Ascending aorta (tissue), 2 donors: ENCODE measurements at places on chromosomes 7 and 10. TPM values are rescaled to one million over a fixed set of nuclear protein-coding genes. Genes with fewer than 3 reads are reported as not detected.

Gene H2BK1
- not detected for total RNA-seq

Gene ZPBP
- total RNA-seq, result not detected

Gene FAM241B
- total RNA-seq, result not detected

Gene HPS6
- total RNA-seq, result 39.9 TPM

Gene TBXAS1
- 3.8 TPM for total RNA-seq

Gene SRRM3
- 3.4 TPM for total RNA-seq
